ENCODE measurements at places on chromosomes 12 and 14.

GRCh38 chr12:84128117-84128991, 784.2 kb downstream of the SLC6A15 start:
- no peak for DNase-seq

DNA sequence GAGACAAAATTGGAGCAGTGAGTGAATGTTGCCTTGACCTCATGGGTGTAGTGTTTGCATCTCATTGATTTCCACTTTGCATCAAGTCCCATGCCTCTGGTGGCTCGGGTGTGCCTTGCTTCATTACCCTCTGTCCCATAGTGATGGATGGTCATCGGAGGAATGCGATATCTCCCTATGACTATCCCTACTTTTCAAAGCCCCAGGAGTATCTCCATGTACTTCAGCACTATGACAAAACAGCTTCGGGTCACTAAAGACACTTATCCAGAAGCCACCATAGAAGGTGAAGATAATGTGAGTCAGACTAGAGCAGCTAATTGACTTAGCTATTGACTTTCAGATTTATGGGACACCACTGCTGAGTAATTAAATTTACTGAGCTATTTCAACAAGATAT, 355.1 kb upstream of the CCDC196 start:
- DNase-seq = no peak

DNA sequence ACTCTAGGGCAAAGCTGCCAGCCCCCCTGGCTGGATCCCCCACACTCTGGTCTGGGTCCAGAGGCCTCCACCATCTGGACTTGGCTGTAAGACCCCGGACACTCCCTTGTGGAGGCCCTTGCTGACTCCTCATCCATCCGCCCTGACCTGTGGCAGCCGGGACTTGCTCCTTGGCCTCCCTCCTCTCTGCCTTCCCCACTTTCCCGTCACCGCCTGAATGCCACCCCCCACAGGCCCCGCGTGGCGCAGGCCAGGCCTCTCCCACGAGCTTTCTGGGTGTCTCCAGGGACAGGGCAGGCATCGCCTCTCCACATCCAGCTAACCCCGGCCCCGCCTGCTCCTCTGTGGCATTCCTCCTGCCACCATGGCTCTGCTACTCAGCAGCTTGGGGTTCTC, 14.1 kb downstream of the JAG2 start:
- DNase-seq = no peak

DNA sequence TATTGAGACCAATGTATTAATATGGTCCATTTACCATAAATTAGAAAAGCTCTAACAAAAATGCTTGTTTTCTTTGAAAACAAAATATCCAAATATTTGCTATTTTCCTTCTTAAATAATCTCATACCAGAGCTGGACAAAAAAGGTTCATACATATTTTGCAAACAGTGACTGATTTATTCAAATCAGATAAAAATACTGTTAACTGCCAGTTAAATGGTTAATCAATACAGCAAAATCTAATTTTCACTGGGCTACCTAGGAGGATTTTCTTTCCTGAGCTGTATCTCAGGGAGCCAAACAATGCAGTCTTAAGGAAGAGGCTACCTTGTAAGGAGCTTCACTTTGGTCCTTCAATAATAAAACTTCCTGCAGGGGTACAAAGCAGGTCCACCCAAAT, 2.0 kb downstream of the FERMT2 start:
- DNase-seq = no peak

DNA sequence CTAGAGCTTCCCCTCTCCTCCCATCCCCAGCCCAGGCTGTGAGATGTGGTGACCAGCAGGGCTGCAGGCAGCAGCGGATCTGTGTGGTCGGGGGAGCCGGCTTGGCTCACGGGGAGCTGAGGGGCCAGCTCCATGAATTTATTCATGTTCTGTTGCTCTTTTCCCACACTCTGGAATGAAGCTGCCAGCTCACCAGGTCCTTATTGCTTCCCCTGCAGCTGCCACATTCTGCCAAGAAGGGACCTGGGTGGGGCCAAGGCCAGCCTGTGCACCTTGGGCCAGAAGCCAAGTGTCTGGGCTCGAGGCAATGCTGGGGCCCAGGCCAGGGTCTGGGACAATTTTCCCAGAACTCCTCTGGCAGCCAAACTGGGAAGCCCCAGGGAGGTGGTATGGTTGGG, 2.5 kb upstream of the C1QL4 start:
- no peak for DNase-seq

DNA sequence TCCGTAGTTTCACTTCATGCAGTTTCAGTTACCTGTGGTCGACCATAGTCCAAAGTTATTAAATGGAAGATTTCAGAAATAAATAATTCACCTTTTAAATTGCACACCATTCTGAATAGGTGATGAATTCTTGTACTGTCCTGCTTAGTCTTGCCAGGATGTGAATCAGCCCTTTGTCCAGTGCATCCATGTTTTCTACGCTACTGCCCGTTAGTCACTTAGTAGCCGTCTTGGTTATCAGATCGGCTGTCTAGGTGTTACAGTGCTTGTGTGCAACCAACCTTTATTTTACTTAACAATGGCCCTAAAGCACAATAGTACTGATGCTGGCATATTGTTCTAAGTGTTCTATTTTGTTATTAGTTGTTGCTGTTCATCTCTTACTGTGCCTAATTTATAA, 146.7 kb downstream of the ACSS3 start:
- no peak for DNase-seq

DNA sequence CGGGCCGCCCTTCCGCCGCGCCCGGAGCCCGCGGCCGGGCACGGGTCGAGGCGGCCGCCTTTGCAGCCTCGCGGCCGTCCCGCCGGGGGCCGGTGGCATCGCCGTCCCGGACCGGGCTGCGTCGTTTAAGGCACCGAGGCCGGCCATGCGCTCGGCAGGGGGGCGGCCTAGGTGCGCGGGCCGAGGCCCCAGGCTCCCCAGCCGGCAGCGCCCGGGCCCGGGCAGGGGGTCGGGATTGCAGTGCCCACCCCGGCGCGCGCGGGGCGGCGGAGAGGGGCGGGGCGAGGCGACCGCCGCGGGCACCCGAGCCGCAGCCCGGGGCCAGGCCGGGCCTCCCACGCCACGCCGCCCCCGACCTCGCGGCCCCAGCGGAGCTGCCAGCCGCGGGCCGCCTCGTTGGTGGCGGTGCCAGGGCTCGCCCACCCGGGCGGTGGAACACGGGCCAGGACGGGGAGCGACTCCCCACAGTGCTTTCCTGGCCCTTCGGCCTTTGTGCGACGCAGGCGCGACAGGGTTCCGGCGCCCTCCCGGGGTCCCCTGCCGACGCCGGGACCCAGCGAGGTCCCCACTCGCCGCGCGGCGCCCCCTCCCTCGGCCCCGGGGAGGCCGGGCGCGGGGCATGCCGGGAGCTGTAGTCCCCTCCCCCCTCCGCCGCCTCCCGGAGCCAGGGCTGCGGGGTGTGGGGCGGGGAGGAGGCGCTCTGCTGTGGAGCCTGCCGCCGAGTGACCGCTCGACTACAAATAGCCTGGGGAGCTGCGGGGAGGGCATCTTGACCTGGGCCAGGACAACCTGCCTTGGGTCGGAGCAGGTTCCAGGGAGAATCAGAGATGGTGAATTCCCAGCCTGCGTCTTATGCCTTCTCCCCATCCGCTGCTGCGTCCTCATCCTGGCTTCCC, 769 bp downstream of the FKBP4 start:
- DNase-seq = peak; percentile 68

GRCh38 chr12:81558031-81558430, 201.1 kb downstream of the PPFIA2 start:
- DNase-seq = no peak

DNA sequence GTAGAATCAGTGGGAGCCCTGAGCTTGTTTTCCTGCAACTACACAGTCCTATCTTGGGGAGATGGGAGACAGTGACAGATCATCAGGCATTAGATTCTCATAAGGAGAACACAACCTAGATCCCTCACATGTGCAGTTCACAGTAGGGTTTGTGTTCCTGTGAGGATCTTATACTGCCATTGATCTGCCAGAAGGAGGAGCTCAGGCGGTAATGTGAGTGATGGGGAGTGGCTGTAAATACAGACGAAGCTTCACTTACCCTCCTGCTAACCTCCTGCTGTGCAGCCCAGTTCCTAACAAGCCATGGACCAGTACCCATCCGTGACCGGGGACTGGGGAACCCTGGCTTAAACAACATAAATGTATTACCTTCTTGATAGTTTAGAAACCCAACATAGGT, 1034.1 kb downstream of the BCL11B start:
- DNase-seq = no peak

- DNase-seq = no peak
These were observed 404.2 kb downstream of the TMEM121 start for GRCh38 chr14:105930572-105930971.

- DNase-seq = no peak
These were observed 97.6 kb upstream of the DIO3 start for GRCh38 chr14:101463566-101464171.

DNA sequence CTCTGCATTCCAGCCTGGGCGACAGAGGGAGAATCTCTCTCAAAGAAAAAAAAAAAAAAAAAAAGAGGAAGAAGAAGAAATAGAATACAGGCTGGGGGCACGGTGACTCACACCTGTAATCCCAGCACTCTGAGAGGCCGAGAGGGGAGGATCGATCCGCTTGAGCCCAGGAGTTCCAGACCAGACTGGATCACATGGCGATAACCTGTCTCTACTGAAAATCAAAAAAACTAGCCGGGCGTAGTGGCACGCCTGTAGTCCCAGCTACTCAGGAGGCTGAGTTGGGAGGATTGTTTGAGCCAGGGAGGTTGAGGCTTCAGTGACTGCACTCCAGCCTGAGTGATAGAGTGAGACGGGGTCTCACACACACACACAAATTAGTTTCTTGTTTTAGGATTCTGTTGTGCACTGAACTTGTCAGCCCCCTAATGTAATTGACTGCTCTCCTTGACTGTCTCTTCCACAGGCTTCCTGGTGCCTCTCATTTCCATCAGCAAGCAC, 963 bp upstream of the TINF2 start:
- no peak for DNase-seq

DNA sequence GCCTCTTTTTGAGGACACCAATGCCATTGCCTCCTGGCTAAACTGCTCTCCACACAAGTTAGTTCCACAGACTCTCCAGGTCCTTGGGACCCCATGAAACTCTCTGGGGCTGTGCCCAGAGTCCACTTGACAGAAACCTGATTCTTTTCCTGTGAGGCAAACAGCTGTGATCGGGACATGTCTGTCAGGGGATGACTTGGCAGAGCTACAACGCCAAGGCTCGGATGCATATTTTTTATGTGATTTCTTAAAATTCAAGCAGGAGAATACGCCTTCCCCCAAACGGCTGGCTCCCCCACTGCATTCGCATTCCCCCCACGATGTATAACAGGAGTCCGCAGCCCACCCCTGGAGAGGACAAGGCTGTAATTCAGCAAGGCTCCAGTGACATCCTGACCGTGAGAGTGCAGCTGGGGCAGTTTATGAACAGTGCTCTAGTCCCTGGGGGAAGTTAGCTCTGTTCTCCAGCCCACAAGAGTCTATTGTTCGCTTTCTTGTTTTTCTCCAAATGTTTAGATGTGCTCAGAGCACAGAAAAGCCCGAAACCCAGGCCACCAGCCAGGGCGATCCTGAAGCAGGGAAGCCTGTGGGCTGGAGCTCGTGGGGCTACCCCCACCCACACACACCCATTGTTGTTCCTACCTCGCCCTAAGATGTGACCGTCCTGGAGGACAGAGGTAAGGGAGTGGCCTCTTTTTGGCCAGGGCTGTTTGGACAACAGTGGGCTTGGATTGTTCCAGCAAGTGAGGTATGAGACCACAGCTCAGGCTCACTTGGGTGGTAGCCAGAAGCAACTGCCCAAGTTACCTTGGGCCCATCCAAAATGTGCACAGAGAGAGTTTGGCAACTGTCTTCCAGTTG, 159.5 kb downstream of the ZFP36L1 start:
- no peak for DNase-seq

GRCh38 chr14:66140213-66140918, 345.8 kb upstream of the CCDC196 start:
- no peak for DNase-seq

- DNase-seq = no peak
These were observed 8.9 kb upstream of the MYRFL start for GRCh38 chr12:69816082-69816481.

DNA sequence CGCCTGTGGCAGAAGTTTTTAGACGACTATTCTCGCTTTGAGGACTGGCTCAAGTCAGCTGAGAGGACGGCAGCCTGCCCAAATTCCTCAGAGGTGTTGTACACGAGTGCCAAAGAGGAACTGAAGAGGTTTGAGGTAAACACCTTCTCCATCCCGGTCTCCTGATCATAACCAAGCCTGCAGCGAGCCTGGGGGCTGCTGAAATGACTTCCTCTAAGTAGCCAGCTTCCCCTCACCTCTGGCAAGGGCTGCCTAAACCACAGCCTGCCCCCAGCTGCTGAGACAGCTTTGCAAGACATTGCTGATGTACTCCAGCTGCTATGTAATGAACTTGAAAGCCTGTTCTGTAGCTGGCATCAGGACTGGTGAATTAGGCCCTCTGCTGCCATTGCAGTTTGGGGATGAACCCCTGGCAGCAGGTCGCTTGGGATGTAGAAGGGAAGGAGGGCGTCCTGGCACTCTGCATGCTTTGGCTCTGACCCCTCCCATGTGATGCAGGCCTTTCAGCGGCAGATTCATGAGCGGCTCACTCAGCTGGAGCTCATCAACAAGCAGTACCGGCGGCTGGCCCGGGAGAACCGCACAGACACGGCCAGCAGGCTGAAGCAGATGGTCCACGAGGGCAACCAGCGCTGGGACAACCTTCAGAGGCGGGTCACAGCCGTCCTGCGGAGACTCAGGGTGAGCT, 84.6 kb downstream of the ESR2 start:
- no peak for DNase-seq

GRCh38 chr14:96281486-96281885, 25.5 kb downstream of the BDKRB1 start:
- DNase-seq = no peak

DNA sequence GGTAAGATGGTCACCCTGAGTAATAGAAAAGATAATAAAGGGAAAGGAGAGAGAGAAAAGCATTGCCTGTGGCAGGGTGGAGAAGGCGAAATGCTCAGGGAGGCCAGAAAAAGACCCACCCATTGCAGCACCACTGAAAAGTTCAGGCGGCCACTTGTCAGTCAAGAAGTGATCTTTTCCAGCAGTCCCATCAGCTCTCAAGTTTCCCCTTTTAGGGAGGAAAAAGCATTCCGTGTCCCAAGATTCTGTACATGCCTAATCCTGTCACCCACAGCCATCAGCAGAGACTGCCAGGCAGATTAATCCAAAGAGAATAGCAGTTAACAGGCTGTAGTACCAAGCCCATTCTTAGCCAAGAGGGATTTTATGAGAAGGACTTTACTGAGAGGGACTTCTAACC, 11.9 kb downstream of the SLC38A1 start:
- DNase-seq = no peak
